ENCODE measurements at places on chromosomes 16 and 17.
A peak's percentile ranks its signal among the peaks of the same experiment; 100 is the strongest.

DNA sequence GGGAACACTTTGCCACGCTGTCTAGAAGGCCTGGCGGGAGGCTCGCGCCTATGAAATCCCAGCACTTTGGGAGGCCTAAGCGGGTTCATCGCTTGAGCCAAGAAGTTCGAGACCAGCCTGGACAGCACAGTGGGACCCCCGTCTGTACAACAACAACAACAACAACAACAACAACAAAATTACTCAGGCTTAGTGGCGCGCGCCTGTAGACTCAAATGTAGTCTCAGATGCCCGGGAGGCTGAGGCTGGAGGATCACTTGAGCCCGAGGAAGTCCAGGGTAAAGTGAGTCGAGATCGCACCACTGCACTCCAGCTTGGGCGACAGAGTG is 297 bp upstream of the SLFN13 start:
- DNase-seq = no peak

DNA sequence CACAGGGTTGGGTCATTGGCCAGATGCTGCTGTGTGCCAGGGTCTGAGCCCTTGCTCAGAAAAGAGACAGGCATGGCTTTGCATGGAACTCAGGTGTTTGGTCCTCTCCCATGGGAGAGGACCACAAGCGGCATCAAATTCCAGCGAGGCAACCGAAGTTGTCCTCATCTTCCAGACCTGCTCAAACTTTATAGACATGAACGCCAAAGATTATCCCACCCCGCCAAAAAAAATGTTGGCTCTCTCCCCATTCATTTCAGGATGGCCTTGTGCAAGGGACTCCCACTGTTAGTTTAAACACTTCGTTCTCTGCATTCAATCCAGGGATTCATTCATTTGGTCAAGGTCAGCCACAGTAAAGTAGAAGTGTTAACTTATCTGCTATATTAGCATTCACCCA is 360.8 kb upstream of the ZFHX3 start:
- DNase-seq = no peak

- DNase-seq = peak; percentile 30
Observed at GRCh38 chr16:89031715-89032659, 55.0 kb upstream of the CBFA2T3 start.

DNA sequence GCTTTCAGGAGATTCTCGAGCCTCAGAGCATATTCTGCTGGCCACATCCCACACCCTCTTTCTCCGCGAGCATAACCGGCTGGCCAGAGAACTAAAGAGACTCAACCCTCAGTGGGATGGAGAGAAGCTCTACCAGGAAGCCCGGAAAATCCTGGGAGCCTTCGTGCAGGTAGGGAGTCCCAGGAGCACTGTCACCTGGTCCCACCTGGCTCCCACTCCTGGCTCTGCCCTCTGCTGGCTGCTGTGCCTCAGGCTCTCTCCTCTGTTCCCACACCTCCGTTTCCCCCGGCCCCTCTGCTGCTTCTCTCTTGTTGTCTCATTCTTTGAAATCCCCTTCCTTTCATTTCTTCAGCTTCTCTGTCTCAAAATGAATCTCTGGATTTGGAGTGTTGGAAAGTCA is 16.4 kb downstream of the LPO start:
- DNase-seq = no peak

DNA sequence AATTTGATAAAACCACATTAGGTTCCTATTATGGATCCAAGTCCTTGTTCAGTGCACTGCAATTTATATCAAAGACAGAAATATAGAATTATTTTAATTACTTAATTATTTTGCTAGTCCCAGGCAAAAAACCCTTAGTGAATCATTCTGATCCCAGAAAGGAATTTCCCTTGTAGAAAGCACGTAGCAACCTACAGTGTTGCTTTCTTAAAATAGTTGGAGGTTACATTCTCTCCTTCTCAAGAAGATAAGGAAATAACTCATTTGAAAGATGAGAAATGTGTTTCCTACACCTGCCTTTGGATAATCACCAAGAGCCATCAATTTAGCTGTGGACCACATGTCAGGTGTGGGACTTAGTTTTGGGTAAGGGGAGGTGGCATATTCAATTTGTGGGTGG is 434.9 kb downstream of the SHISA9 start:
- no peak for DNase-seq

- no peak for DNase-seq
Observed at GRCh38 chr17:8956465-8956902, 9.0 kb downstream of the PIK3R5 start.

GRCh38 chr16:58684001-58684353 is 593 bp downstream of the SLC38A7 start:
- no peak for DNase-seq

DNA sequence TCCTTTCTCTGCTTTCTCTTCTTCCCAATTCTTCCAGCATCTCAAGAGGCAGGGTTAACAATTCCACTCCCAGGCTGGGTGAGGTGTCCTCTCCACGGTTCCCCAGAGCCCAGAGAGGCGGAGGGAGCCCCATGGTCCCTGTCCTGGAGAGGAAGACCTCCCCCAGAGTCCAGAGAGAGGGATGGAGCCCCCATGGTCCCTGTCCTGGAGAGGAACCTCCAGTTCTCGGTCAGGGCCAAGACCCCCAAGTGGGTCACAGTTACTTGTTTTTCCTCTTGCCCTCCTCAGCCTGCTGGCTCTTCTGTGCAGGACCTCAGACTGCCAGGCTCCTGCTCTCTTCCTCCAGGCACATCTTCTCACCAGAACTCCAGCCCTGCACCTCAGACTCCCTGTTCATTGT is 135.2 kb downstream of the RPTOR start:
- DNase-seq = no peak

GRCh38 chr17:77161953-77162352 is 21.2 kb downstream of the SEC14L1 start:
- DNase-seq = no peak

- no peak for DNase-seq
Observed at GRCh38 chr17:18070861-18071340, 16.8 kb upstream of the DRG2 start.

DNA sequence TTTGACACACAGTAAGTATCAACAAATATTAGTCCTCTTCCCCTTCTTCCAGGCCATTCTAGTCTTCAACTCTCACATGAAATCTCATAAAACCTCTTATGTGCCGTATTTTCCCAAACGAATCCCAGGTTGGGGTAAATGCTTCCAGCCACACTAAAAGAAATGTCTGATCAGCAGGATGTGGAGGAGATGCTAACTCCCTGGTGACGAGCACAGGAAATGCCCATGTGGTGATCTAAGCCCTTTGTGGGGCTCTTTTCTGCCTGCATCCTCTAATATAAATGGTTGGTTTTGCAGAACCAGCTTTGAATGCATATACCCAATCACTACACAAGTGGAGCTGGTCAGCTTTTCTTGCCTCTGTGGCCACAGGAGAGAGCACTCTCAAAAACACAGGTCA is 498.2 kb upstream of the ERCC4 start:
- no peak for DNase-seq

DNA sequence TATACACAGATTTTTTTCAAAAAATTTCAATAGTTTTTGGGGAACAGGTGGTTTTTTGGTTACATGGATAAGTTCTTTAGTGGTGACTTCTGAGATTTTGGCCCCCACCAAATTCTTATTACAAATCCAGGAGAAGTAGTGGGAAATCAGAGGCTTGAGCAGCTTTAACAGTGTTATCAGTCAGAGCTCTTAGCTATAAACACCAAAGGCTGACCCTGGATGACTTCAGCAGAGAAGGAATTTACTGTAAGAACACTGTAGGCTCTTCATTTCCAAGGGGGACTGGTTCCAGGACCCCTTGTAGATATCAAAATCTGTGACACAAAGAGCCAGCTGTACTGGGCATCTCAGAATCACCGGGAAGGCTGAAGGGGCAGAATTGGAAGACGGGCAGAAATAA is 17.8 kb downstream of the MPHOSPH6 start:
- no peak for DNase-seq

- DNase-seq = no peak
Observed at GRCh38 chr17:15498107-15498506, 30.7 kb upstream of the CDRT4 start.

- no peak for DNase-seq
Observed at GRCh38 chr16:8798535-8799157, 1.0 kb downstream of the PMM2 start.

- no peak for DNase-seq
Observed at GRCh38 chr16:82880346-82880745, 253.6 kb downstream of the CDH13 start.

DNA sequence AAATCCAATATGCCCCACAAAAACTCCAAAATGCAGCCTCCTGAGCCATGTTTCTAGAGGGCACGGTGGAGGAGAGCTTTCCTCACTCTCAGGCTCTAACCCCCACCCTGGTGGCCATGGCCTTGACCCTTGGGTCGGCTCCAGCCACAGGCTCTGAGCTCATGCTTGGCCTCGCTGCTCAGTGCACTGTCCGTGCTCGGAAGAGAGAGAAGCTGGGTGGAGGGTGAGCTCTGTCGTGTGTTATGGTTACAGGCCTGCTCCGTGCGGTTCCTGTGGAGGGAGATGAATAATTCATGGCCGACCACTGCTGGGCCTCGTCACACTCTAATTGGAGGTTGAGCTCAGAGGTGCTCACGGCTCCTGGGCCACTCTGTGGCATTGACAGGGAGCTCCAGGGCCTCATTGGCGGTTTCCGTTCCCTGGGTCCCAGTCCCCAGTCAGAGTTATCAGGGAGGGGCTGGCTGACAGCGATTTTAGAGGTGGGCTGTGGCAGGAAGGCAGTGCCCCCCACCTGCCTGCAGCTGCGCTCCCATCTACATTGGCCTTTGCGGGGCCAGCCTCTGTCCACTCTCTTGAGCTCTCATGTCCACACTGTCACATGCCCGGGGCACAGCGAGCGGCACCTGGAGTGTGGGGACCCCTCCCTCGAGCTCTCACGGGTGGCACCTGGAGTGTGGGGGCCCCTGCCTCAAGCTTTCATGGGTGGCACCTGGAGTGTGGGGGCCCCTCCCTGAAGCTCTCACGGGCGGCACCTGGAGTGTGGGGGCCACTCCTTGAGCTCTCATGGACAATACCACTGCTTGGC is 24.9 kb downstream of the ACSF3 start:
- no peak for DNase-seq

- DNase-seq = no peak
Observed at GRCh38 chr17:17557796-17558195, 33.7 kb downstream of the PEMT start.

DNA sequence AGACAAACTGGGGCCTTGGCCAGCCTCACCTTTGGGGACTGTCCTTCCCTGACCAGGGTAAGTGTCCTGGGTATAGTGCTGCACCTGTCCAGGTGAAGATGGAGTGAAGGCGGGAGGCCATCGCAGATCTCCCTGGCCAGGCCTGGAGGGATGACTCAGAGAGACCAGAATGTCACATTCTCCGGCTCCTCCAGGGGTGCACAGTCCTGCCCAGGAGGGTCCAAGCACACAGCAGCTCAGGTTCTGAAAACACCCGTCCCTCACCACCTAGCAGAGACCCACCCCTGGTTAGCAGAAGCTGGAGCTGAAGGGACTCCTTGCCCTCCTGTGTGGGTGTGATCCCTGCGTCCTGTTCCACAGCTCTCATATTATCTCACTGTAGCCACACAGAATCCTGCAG is 21.9 kb downstream of the FA2H start:
- no peak for DNase-seq

GRCh38 chr16:56589141-56590039 is at the start of gene MT3:
Gene MT3 (plus strand): TSS chr16:56589528. CDS start chr16:56589591, 63 bp downstream.
- DNase-seq = no peak

DNA sequence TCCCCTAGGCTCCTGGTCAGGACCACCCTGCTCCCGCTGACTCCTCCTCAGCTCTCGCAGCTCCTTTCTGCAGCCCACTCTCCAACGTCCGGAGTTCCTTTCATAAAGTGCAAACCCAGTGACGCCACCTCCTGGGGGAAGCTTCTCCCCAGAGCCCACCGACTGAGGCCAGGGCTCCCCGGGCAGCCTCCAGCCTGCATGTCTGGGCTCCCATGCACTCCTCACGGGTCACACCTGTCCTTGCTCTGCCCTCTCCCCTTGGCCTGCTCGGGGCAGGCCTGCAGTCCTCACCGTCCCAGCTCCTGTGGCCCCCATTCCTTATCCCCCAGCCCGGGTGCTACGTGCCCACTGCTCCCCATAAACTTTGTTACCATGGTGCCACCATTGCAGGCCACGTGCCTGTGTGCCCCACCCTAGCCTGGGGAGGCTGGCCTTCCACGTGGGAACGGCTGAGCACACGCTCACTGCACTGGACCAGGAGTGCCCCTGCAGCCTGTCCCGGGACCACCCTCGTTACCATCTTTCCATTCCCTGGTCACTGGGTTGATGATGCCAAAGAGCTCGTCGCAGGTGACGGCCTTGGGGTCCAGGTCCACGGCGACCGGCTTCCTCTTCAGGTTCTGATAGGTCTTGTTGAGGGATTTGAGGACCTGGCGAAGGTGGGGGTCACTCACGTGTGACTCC is 84.9 kb downstream of the DNAH17 start:
- DNase-seq = no peak

DNA sequence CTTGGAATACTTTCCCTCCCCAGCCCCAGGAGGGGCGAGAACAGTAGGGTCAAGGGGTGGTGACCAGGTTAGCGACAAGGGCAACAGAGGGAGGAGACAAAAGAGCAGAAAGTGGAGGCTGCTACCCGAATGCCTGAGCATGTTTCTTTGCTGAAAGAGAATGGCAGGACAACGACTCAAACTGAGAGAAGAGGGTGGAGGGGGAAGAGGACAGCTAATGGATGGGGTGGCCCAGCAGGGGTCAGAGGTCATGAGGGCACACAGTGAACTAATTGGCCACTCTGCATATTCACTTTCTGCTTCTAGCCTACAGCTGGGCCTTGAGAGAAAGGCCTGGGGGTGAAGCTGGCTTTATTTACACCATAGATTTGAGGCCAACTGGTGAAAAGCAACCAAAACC is 19.1 kb upstream of the DDX52 start:
- no peak for DNase-seq

DNA sequence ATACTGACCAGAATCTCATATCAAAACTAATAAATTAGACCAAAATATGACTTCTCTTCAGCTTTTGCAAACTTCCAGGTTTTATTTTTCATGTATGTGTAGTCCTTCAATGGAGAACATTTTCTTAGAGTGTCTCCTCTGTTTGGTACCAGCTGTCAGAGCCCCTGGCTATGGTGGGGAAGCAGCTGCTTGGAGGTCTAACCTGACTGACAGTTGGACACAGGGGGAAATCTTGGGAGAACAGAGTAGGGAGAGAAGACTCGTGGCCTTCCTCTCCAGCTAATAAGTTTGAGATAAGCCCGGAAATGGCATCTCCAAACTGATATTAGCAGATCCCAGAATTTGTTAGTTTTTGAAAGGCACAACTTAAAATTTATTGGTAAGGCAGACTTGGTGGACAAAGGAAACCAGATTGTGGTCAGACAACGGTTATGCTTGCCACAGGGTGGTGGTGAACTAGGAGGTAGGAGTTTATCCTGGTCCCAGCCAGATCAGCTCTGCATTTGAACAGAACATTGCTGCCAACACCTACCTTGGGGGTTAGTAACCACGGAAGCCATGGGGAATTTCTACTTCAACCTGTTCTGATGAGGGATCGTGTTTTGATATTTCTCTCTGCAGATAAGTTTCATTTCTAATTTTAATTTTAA is 39.2 kb upstream of the IRX3 start:
- DNase-seq = no peak

Measured in activated CD4-positive, alpha-beta T cell treated with anti-CD3 and anti-CD28 coated beads for 24 hours (primary cell).